AG20443 (cell line): ENCODE measurements at places on chromosomes 7 and 10.
A peak's percentile ranks its signal among the peaks of the same experiment; 100 is the strongest.

DNA sequence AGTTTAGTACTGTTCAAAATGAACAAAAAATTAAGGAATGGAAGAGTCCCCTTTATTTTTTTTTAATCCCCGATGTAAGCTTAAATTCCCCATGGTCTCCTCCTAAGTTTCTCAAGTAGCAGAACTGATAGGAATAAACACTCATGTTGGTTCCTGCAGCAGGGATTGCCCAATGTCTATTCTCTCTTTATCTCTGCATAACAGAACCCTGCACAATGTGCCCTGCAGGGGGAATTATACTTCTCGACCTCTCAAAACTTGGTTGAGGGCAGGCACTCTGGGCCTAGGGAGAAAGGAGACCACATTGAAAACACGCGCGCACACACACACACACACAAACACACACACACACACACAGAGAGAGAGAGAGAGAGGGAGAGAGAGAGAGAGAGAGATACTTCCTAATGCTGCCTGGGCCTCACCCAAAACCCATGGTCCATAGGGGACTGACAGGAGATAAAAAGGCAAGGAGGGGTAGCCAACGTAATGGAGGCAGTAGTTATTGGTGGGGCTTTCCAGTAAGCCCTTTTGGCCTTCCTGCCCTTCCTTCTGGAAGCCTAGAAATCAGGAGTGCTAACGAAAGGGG lies 22.7 kb downstream of the JAZF1 start:
- DNase-seq: no peak

DNA sequence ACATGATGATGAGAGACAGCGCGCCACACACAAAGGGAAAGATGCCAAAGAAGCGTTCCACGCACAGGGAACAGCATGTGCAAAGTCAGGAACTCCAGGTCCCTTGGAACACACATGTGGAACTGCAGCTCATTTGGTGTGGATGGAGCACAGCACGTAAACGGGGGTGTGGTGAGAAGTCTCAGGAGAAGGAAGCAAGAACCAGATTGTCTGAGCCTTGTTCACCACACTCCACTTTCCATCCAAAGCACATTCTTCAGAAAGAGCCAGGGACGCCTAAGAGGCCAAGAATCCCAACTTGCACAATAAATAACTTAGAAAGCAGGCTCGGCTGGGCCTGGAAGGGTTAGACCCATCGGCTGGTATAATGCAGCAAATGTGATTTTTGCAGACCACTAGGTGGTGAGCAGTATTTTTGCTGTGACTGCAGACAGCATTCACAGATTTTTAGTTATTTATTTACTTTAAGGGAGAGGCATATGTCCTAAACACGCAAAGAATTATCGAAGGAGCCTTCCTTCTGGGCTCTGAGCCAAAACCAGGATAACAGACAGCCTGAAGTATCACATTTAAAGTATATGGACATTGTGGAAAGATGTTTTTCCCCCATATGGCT lies 27.9 kb upstream of the ASCC1 start:
- DNase-seq: peak; percentile 92

DNA sequence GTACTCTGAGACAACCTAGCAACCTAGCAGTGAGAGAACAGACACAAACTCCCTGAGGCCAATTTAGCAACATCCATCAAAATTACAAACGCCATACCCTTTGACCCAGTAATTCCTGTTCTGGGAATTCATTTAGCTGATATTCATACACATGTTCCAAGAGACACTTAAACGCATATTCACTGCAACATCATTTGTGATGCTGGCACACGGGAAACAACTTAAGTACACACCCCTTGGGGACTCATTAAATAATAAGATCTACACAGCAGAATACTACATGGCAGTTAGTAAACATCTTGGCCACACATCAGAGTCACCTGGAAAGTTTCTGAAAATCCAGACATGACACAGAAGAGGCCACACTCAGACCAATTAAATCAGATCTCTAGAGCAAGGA lies 17.6 kb downstream of the NUDCD3 start:
- DNase-seq: no peak

GRCh38 chr10:72637398-72637857 lies 11.5 kb upstream of the MICU1 start:
- DNase-seq: peak; percentile 83

DNA sequence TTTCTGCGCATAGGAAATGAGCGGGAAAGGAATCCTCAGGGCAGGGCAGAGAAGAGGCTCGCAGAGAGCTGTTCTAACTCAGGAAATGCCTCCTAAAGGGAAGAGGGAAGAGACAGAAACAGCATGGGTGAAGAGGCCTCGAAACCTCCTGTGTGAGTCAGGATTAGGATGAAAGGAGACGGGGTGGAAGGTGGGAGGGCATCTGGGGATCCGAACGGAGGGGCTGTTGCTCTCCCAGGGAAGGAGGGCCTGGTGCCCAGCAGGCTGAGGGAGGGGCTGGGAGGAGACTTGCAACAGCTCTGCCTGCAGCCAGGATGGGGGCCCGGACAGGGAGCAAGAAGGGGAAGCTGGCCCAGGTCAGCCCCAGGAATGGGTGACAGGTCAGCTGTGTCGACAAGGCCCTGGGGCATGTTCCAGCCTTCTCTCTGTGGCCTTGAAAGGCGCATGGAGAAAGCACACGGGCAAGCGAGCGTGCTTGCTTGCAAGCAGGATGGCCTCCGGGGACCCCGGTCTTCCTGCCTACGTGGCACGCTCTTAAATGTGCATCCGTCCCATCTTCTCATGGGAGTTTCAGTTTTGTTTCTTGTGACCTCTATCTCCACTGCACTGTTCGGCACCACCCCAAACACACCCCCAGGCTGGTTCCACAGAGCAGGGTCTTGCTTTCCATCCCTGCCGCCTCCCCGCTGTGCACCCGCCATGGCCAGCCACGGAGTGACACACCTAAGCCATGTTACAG lies 63.5 kb downstream of the HIPK2 start:
- no peak for DNase-seq
